Fibroblast of skin of back (primary cell): ENCODE measurements at places on chromosomes 13 and 19.

DNA sequence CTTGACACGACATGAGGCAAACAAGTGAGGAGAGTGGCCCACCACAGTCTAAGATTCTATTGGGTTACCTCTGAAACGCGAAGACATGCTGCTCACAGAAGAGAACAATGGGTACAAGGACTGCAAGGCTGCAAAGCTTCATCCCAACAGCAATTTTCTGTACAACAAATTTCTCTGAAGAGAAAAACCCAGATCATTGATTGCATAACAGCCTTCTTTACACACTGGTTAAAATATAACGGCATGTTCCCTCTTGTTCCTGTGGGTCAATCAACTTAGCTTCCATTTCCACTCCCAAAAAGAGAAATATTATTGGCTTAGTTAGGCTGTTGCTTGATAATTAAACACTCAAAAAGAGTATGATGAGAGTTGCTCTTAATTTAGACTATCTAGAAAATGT is at the start of gene CPB2:
TSS of gene CPB2 (minus strand) at position 166 of the 400 bp plus-strand sequence. CDS start at position 142, 24 bp downstream.
- no peak for DNase-seq

DNA sequence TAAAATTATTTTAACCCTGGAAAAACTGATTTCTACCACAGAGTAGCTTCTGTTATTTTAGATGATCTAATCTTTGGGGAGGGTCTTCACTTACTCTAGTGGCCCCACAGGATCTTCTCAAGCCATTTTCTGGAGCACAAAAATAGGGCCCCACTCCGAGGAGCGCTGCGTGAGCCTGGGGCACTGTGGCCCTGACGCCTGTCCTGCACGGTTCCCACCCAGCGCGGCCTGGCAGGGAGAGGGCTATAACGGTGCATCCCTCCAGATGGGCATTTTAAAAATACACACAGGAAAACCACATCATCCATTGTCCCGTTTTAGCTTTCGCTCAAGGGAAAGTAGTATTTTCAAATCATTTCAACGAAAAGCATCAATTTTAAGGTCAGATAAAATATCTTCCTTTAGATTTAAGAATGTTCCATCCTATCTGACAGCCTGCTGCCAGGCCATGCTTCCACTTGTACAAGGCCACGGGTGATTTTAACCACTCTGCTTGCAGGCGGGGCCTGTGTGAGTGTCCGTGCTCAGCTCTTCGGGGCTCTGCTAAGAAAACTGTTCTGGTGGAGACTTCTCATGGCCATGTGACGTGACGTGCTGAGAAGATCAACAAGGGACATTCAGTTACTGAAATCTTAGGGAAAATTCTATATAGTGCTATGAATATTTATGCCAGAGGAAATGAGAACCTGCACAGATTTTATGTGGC is 683.8 kb upstream of the SGCG start:
- DNase-seq: no peak

DNA sequence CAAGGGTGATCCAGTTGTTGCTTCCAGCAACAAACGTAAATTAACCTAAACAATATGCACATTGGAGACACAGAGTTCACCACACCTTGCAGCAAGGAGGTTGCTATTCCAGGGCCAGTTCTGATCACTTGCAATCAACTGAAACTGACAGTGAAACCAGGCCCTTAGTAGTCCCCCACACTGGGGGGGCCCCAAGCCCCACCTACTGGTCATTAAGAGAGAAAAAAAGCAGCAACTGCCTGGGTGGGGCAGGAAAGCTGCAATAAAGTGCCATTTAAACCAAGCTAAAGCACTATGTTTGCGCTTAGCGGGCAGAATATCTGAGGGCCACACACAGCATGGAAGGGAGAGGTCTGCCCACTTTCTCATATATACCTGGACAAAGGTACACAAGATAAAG is 51.5 kb downstream of the ATP7B start:
- DNase-seq: no peak

DNA sequence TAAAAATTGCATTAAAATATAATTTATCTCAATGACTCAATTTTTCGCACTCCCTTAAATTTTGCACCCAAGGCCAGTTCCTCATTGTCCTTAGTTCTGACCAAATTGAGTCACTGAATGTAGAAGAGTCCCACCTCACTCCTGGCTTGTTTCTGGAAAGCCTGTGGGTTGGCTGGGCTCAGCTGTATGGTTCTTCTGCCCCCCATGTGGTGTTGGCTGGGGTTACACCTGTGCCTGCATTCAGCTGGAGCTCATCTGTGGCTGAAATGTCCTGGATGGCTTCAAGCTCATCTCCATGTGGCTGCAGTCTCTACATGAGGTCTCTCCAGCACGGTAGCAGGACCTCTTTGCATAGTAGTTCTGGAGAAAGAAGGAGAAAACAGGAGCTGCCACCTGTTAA is 7.2 kb upstream of the IRGC start:
- no peak for DNase-seq

DNA sequence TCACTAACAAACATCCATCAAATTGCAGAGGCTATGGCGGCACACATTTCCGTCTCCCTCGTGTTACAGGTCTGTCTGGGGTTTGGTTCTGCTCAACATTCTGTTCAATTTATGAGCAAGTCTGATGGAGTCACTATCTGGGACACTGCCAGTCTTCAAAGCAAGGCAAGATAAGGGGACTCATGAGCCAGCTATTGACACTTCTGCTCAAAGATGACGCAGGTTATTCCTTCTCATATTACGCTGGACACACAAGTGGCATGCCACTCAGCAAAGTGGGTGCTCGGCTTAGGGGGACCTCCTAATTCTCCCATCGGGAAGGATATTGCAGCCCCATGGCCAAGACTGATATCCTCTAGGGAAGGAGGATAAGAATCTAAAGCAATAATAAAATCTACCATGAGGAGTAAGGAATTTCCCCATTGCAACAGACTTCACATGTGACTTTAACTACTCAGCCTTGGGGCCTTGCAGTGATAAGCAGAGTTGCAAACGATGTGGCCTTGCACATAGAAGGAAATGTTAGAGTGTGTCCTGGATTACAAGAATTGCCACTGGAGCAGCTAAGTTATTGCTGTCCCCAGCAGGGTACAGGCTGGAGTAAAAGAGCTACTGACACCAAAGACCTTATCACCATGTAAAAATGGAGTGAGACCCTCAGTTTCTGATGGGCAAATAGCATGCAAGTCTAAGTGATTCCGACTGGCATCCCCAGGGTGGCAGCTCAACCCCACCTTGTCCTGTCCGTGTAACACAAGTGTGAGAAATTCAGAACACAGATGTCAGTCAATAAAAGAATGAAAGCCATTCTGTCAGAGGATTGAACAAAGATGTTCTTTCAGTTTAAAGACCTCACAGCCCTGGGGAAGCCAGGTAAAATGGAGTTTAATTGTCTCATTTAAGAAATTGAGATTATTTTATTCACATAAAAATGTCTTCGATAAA is 306.1 kb downstream of the IRS2 start:
- DNase-seq: peak; percentile 12

GRCh38 chr19:4019578-4019977 is 12.0 kb downstream of the PIAS4 start:
- DNase-seq: no peak

- DNase-seq: no peak
Measured at GRCh38 chr19:18091217-18091608, 4.5 kb upstream of the IL12RB1 start.
